Stimulated activated CD4-positive, alpha-beta T cell treated with anti-CD3 and anti-CD28 coated beads, Interleukin-1b, Interleukin-23, amount 100 ng/mL, for 1 hour (primary cell): ENCODE measurements at places on chromosomes 4 and X.

GRCh38 chr4:124590480-124590879, 122.1 kb downstream of the ANKRD50 start:
- DNase-seq = no peak

DNA sequence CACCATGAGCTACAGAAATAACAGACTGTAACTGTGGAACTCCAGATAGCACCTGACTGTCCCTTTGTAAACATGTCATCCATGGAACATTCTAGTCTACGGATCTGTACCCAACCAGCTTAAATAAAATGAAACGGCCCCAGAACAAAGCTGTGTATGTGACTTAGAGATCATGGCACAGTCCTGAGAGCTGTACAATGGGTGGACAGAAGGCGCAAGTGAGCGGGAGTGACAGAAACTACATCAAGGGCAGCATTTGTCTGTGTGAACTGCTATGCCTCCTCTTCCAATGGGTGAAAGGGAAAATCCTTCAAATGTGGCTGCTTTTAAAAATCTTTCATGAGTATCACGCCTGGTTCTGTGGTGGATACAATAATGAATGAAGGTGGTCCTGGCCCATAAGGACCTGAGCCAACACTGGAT, 72.5 kb downstream of the FAT1 start:
- no peak for DNase-seq

DNA sequence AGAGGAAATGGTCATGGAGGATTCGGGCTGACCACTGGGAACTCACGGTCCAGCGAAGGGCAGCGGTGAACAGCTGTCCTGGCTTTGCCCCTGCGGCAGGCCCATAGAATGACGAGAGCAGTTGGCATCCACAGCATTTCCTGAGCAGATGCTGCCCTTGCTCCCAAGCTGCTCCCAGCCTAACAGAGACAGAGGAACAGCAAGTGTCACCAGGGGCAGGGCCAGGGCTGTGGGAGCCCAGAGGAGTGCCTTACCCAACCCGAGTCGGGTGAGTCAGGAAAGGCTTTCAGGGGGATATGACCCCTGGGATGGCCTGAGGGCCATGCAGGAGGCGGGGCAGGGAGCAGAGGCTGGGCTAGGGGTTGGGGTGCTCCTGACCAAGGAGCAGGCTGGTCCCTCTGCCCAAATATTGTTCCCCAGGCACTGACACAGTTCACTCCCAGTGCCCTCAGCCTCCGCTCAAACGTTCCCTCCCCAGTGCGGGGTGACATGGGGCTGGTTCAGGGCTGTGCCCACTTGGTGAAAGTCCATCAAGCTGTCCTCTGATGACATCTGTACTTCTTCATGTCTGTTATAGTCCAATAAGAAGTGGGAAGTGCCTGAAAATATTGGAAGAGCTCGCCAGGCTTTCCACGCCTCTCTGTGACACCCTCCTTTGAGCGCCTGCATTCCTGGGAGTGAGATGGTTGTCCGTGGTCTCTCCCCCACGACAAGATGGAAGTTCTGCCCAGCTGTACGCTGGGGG, 64.7 kb upstream of the GPR78 start:
- DNase-seq = no peak

DNA sequence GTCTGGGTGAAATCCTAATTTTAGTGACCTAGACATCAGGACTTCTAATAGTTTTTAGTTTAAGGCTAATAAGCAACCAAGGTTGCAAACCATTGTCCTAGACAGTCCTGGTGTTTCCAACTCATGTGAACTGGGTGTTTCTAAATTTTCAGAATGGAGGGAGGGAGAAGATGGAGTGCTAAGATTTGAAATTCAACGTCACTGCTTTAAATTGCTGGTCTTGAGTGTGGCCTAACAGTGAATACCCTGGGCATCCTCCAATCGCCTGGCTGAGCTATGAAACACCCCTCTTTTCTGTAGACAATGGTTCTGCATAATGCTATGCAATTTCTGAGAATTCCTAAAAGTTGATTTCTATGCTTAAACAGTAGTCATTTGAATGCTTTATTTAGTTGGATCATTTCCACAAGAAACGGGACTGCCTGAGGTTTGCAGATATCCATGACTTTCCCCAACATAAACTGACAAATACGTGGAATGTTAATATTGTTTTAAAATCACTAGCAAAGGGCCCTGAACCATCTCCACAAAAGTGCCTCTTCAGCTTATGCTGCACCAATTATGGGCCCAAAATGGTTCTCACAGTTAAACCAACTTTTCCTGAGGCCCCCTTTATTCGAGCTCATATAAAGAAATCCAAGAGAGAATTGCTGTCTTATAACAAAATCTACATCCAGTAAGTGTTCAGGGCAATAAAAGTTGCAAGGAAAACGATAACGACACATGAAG, 1.1 kb downstream of the FBXL5 start:
- no peak for DNase-seq

DNA sequence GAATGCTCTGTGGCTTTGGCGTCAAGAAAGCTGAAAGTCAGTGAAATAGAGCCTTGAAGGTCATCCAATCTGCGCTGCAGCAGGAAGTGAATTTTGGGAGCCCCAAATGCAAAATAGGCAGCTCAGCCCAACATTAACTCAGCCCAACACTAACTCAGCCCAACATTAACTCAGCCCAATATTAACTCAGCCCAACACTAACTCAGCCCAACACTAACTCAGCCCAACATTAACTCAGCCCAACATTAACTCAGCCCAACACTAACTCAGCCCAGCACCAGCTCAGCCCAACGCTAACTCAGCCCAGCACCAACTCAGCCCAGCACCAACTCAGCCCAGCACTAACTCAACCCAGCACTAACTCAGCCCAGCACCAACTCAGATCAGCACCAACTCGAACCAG, 71.5 kb downstream of the SORBS2 start:
- DNase-seq = no peak
